ENCODE measurements at places on chromosomes 7 and 10. TPM values are rescaled to one million over a fixed set of nuclear protein-coding genes. Genes with fewer than 3 reads are reported as not detected.

DNA sequence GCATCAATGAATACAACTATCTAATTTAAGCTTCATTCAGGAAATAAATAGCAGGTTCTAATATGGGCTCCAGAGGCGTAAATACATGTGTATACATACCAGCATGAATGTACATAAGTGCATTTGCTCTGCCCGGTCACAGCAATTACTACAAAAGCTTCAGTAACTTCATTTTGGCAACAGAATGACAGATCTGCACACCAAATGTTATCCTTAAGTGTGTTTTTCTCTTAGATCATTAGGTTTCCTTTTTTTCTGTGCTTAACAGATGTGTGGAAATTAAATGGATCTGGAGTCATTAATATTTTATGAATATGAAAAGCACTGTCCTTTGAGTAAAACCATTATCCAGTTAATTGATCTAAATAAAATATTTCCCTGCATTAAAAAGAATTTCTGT is 159.0 kb upstream of the MEOX2 start:
- DNase-seq: no peak

NUPR2 gene
- not detected for total RNA-seq

- DNase-seq: no peak
Measured at GRCh38 chr7:137626469-137627067, 220.2 kb downstream of the DGKI start.

DNA sequence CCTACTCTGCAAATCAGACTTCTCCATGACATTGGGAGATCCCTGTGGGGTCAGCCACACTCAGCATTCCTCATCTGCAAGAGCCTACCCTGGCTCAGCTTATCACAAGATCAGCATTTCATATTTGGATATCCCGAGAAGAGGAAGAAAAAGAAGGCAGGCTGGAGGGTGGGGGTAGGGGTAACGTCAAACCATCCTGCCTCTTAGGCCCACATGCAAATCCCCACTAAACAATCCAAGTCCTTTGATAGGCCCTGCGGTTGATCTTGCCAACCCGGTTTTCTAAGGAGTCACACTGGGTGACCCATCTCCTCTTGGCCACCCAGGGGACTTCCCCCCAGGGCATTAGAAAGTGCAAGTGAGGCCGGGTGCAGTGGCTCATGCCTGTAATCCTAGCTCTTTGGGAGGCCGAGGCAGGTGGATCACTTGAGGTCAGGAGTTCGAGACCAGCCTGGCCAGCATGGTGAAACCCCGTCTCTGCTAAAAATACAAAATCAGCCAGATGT is 128.0 kb upstream of the CALN1 start:
- DNase-seq: no peak

DNA sequence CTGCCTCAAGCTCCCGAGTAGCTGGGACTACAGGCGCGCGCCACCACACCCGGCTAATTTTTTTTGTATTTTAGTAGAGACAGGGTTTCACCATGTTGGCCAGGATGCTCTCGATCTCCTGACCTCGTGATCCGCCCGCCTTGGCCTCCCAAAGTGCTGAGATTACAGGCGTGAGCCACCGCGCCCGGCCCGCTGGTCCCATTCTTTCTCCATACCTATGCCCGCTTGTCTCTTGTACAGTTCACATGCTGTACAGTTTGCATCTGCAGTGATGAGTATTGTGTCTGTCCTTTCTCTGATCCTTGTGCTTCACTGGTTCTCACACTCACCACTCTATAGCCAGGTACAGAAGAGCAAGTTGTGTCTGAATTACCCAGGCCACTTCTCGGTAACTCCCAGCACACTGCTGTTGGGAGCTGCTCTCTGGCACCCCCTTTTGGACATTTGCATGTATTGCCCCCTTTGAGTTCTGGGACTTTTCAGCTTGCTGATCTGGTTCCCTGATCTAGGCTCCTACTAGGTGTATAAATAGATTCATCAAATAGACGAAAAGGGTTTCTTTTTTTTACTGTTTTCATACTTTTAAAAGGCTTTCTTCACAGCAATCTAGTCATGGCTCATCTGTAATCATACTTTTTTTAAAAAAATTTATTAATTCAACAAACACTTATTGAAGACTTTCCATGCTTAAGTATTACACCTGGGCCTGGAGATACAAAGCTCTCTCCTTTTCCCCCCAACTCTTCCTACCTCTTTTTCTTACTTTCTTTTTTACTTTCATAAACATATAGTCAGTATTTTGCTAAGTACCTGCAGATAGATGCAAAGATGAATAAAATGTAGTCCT is 53.5 kb downstream of the AOAH start:
- peak; percentile 35 for DNase-seq

GRCh38 chr7:44348300-44348699 is 22.9 kb upstream of the CAMK2B start:
- DNase-seq: no peak

GRCh38 chr10:65949526-65949925 is 976.3 kb upstream of the LRRTM3 start:
- no peak for DNase-seq

DNA sequence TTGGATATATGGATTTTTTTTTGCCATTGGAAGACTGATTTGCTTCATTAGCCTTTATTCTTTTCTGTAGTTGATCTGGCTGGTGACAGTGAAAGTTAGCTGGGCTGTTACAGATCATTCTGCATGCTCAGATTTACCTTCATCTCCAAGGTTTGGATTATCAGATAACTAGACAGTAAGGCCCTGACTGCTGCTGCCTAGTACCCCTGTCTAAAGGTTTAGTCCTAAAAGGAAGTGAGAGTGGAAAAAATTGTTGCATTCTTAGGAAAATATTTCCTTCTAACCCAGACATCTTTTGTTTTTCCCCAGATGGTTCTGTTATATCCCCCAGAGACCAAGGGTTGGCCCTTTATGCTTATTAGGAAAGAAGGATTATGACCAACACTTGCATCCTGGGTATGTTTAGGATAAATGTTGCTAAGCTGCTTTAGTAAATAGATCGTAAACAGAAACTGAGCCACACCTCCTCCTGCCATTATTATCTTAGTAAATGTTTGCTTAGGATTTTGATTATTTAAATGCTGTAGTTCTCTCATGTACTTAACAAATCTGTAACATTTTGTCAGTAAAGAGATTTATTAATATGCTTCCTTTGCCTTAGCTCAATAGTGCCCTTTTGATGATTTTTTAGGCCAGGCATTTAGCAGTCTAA is 44.4 kb downstream of the MCU start:
- no peak for DNase-seq

- peak; percentile 36 for DNase-seq
Measured at GRCh38 chr7:45579391-45579801, 5.2 kb downstream of the ADCY1 start.

DNA sequence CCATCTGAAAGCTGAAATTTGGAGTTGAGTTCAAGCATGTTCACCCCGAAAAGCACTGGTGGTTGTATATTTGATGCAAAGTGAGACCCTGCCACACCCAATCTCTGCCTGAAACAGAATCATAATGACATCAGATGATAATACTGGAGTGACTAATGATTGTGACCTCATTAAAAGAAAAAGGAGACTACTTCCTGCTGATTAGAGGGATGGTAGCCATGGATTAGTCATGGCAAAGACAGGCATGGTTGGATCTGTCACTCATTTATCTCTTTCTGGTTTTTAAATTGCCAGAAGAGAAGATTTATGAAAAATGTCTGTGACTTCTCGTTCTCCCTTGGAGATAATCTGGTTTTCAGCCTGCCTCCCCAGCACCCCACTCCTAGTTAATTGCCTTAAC is 101.2 kb downstream of the BAMBI start:
- DNase-seq: no peak

DNA sequence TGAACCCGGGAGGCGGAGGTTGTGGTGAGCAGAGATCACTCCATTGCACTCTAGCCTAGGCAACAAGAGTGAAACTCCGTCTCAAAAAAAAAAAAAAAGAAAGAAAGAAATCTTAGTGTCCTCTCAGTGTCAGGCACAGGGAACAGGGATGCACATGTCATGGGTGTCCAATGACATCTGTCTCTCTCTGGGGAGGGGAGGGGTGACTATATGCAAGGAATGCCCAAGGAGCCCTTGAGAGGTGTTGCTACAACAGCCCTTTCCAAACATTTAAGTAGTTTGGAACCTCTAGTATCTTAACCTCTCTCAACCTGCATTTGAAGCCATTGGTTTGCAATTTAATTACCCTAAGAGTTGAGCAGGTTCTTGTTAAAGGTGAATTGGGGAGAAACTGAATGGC is 28.9 kb downstream of the PDLIM1 start:
- DNase-seq: no peak

DNA sequence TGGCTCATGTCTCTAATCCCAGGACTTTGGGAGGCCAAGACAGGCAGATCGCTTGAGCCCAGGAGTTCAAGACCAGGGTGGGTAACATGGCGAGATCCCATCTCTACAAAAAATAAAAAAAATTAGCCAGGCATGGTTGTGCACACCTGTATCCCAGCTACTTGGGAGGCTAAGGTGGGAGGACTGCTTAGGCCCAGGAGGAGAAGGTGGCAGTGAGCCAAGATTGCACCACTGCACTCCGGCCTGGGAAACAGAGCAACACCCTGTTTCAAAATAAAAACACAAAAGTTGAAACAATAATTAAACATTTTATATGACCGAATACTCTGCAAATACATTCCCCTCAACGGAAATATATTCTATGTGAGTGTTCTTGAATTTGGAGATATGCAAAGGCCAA is 40.3 kb downstream of the JMJD1C start:
- no peak for DNase-seq

Data from breast epithelium (tissue), 4 donors.